Stimulated activated CD4-positive, alpha-beta T cell treated with anti-CD3 and anti-CD28 coated beads, Interleukin-1b, Interleukin-23, amount 100 ng/mL, for 48 hours (primary cell): ENCODE measurements at places on chromosomes 5 and 9.
A peak's percentile ranks its signal among the peaks of the same experiment; 100 is the strongest.

GRCh38 chr5:83577036-83577636, 105.6 kb downstream of the VCAN start:
- no peak for DNase-seq

GRCh38 chr9:105832096-105832710, 137.9 kb downstream of the TMEM38B start:
- DNase-seq: no peak

- DNase-seq: no peak
Measured at GRCh38 chr5:45225571-45226031, 416.9 kb downstream of the MRPS30 start.

DNA sequence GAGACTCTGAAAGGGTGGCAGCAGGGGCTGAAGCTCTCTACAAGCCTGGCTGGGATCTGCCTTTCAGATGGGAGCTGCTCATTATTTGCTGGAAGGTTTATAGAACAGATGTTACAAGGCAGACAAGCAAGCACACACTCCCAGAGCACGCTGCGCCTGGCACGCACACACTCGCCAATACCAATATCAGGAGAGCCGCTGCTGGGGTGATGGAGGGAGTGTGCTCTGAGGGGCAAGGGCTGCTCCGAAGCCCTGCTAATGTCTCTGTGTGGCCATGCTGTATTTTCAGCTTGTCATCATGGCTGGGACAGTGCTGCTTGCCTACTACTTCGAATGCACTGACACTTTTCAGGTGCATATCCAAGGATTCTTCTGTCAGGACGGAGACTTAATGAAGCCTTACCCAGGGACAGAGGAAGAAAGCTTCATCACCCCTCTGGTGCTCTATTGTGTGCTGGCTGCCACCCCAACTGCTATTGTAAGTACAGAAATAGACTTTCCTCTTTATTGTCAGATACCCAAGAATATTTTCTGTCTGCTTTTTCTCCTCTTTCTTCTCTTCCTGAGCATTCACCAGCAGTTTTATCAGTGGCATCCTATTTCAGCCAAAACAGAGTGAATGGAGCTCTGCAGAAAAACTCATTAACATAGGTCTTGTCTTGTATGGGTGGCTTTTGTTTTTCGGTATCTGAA, 115.1 kb downstream of the BAAT start:
- no peak for DNase-seq

GRCh38 chr9:130887494-130888144, 9.0 kb downstream of the QRFP start:
- DNase-seq: no peak

DNA sequence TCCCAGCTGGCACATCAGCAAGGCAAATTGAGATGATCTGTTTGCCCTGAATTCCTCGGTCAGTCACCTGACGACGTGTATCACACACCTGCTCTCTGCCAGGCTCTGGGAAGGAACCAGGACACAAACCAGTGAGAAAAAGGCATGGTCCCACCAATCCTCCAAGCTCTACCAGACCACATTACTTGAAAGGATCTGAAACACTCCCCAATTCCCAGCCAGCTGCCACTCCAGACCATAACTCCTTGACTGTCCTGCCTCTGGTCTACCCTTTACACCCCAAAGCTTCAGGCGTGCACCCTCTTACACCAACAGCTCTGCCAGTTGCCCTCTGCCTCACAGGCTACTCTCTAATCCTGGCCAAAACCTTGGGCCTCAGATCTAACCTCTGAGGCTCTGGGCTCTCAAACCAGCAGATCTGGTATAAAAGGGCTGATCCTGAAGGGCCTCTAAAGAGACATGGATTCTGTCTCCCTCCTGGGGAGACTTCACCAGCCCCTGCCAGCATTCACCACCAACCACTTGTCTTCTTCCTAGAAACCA, 6.8 kb downstream of the MGAT1 start:
- no peak for DNase-seq

DNA sequence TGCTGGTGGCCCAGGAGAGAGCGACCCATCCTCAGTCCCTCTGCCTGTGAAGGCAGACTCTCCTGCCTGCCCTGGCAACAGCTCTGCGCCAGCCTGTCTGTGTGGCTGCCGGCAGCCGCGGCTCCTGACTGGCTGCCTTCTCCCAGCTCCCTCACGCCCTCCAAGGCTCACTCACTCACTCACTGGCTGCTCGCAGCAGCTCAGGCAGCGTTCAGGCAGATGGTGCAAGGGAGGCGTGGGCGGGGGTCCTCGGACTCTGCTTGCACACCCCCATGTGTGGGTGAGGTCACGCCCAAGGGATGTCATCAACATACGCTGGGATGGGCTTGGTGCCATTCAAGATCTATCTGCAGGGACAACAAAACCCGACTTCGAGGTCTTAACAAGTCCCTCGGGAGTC, 66.7 kb downstream of the DAB2IP start:
- no peak for DNase-seq

GRCh38 chr5:138033386-138033808, 518 bp upstream of the FAM13B start:
- DNase-seq: peak; percentile 2

DNA sequence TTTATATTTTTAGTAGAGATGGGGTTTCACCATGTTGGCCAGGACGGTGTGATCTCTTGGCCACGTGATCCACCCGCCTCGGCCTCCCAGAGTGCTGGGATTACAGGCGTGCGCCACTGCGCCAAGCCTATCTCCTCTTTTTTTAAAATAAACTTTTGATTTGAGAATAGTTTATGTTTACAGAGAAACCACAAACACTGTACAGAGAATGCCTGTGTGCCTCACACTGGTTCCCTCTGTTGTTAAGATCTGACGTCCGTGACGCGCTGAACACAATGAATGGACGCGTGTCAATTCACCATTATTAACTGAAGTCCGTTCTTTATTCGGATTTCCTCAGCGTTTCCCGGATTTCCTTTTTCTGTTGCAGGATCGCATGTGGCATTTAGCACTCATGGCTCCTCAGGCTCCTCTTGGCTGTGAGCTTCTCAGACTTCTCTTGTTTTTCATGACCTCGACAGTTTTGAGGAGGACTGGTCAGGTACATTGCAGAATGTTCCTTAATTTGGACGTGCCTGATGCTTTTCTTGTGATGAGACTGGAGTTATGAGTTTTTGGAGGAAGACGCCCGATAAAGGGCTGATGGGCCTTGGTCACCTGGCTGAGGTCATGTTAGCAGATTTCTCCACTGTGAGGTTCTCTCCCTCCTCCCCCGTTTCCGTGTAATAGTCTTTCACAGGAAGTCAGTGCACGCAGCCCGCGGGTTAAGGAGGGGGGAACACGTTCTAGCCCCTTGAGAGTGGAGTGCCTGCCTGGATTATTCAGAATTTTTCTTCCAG, 69.6 kb downstream of the ANKRD33B start:
- peak; percentile 57 for DNase-seq

GRCh38 chr9:86187121-86187520, 72.3 kb downstream of the C9orf153 start:
- no peak for DNase-seq

DNA sequence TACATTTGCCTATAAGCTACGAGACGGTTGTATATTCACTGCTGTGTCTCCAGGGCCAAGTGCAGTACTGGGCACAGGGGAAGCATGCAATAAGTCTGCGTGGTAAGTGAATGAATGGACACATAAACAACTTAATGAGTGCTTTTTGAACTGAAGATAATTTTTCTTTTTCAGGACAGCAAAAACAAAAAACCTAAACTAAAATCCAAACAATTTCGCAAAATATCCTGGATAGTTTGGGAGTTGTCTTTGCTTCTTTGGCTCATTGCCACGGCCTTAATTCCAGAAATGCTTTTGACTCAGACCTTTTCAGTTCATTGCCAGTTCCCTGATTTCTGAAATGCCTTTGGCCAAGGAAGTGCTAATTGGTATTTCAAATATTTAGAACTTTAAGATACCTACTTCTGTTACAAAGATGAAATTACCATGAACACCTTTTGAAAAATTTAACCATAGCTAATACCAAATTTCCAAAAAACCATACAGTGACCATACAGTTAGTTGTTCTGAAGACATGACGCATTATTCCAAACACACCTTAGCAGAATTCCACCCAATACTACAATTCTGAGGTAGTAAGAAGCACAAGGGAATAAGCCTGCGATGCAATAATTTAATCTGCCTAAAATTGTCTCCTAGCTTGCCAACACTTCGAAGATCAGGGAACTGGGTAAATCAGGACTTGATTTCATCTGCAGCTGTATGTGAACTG, 42.8 kb downstream of the TEK start:
- no peak for DNase-seq

GRCh38 chr9:121277518-121278295, 9.7 kb downstream of the GSN start:
- DNase-seq: no peak

- no peak for DNase-seq
Measured at GRCh38 chr5:154997746-154998145, 15.8 kb upstream of the KIF4B start.

DNA sequence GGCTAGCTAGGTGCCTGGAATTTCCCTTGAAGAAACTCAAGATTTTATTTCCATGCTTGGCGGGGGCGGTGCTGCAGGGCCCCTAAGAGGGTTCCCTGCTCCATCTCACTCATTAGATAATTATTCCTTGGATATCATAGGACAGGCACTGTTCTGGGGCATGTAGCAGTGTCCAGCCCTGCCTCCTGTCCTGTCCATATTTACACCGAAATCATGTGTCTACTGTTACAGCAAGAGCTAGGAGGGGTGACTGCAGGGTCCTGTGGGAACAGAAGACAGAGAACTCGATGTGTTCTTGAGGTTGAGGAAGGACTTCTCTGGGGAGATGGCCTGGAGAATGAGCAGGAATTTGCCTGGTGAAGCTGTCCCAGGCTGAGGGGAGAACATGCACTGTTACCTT, 96.6 kb downstream of the CYFIP2 start:
- no peak for DNase-seq

DNA sequence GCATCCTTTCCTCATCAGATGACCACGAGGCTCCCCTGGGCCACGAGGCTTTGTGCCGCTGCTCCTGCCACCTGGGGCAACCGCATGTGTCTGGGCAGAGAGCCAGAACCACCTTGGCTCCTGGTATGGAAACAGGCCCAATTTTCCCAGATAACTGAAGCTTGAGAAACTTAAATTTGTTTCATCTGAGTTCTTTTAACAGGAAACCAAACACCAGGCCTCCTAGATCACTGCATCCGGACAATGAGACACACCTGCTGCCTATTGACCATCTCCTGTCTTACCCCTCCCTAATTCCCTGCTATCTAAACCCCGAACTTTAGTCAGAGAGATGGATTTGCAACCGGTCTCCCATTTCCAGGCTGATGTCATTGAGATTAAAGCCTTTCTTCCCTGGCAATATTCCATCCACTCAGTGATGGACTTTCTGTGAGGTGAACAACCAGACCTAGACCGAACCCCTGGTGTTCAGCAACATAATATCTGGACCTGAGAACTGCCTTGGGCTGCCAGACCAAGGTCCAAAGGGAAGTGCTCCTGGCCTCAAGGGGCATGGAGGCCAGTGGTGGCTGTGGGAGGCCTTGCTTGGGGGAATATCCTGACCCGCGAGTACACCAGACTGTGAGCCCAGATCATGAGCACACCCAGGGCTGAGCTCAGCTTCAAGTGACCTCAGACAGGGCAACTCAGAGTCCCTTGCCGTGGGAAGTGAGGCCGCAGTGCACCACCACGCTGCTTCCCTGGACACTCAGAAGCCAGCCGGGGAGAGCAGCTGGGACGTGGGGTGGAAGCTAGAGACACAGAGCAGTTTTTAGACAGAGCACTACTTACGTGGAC, 199.7 kb downstream of the HSPA4 start:
- no peak for DNase-seq

DNA sequence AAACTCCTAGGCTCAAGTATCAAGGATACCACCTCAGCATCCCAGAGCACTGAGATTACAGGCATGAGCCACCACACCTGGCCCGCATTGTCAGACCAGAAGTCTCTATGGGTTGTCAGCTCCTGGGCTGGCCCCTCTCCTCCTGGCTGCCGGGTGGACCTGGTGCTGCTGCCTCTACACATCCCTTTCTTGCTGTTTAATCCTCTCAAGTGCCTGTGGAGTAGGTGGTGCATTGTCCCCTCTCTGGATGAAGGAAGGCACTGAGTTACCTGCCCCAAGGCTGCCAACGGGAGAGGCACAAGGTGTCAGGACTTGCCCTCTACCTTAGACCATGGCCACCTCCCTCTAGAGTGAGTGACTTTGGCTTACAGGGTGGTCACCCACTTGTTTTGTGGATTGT, 37.4 kb downstream of the PHF2 start:
- no peak for DNase-seq

- no peak for DNase-seq
Measured at GRCh38 chr5:83340511-83340918, 131.0 kb upstream of the VCAN start.

DNA sequence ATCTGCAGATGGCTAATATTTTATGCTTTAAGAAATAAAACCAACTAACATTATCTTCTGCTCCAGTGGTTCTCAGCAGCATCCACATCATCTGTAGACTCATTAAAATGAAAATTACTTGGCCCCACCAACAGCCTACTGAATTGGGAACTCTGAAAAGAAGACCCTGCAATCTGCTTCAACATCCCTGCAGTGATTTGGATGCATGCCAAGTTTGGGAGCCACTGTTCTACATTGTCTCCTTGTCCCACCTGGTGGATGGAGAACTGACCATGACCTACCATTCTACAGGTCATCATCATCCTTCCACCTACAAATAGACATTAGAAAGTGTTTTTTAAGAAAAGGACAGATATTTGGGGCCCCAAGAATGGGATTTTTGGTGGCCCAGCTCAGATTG, 71.1 kb downstream of the ACER2 start:
- no peak for DNase-seq

DNA sequence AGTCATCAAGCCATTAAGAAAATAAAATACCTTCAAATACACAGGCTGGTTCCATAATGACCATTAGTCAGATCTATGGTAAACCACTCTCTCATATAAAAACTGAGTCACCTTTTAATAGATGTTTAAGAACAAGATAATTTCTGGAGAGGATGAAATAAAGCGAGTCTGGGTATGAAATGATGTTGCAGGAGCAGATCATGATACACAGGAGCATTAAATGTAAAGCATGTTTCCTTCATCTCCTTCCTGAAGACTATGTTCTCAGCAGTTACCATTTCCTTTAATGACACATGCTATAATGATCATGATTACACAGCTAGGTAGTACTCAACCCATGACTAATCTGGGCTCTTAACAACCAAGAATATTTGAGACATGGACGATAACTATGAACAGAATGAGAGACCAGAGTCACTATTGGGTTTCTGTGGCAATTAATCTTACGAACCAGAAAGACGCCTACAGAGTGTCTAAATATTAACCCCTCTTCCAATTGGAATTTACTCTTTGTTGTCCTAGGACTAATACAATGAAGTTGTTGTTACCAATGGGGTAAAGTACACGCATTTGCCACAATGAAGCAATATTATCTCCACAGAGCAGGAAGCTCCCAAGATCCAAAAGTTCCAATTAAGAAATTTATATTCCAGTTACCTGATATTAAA, 105.6 kb downstream of the NR6A1 start:
- DNase-seq: no peak

- DNase-seq: no peak
Measured at GRCh38 chr9:129136446-129137035, 25.3 kb downstream of the PTPA start.
